Stimulated activated CD4-positive, alpha-beta T cell treated with anti-CD3 and anti-CD28 coated beads, Interleukin-1b, Interleukin-23, amount 100 ng/mL, for 1 hour (primary cell): ENCODE measurements at places on chromosomes 6 and 20.

DNA sequence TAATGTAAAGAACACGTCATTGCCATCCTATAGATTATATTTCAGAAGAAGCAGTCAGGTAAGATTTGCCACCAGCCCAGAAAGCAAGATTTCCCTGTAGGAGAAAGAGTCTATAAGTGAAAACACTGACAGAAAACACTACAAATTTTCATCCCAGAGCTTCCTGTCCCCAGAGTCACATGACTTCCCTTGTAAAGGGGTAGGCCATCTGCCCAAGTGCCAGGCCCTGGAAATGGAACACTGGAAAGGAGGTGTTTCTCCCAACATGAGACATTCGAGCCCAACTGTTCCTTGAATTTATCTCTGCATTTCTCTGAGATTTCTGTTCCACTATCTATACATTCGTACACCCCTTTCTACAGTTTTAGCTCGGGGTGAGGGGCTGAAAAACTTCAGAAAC lies 46.9 kb downstream of the RAMACL start:
- no peak for DNase-seq

DNA sequence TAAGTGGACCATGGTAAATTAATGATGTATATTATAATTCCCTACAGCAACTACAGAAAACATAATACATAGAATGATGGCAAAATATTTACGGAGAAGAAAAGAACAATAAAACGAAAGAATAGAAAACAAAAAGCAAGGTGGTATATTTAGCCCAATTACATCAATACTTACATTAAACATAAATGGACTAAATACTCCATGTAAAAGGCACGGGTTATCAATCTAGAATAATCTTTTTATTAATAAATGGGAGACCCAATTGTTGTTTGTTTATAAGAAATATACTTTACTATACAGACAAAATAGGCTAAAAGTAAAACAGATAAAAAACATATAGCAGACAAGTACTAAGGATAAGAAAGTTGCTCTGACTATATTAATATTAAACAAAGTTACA lies 137.2 kb downstream of the TASP1 start:
- no peak for DNase-seq

DNA sequence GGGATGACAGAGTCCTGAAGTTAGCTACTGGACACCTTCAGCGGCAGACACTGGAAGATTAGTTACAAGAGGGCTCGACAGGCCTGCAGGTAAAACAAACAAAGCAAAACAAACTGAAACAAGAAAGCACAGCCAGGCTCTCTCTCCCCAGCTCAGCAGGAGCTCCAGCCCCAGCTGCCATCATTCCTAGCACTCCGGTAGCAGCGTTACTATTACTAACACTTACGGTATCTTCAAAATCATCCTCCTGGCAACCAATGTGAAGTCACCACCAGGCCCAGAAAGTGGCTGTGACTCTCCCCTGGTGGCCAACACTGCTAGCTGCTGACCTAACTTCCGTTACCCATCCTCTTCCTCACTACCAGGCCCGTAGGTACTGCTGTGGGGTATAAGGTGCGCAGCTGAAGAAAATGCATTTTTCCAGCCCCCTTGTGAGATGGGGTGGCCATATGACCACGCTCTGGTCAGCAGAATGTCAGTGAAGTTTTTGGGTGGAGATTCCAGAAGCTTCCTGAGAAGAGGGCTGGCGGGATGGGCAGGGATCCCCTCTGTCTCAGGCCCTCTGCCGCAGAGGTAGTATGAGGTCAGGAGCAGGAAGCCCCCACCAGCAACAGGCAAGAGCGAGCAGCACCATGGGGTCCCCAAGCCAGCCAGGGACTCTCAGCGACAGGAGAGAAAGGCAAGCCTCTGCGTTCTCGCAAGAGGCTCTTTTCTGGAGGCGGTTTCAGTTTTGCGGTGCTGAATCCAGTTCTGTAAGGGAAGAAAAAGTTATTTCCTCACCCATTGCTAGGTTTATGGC lies 37.4 kb upstream of the TBXT start:
- no peak for DNase-seq

DNA sequence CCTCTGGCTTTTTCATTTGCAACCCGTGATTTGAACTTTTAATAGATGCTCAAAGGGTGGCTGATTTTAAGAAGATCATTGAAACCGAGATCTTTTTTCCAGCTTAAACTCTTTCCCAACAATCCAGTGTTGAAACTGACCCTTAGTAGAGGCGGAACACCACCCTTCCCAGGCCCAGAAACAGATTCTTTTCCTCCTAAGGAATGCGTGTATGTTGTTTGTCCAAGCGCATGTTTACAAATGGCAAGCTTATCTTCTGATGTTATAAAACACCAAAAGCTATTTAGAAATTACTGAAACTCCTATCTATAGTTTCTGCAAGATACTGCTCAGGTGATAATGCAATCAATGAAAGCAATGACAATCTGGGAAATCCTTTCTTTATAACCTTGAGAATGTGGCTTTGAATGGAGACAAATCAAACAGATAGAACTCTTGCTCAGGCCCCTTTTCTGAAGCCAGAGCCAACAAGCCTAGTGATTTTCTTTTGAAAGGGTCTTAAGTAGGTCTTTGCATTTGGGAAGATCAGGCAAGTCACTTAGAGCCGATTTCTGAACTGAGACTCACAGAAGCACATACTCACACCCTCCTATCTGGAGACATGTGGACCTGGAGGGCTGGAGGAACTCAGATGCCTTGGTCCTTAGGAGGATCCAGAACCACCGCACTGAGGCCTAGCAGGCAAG lies 9.1 kb downstream of the BANF2 start:
- no peak for DNase-seq

DNA sequence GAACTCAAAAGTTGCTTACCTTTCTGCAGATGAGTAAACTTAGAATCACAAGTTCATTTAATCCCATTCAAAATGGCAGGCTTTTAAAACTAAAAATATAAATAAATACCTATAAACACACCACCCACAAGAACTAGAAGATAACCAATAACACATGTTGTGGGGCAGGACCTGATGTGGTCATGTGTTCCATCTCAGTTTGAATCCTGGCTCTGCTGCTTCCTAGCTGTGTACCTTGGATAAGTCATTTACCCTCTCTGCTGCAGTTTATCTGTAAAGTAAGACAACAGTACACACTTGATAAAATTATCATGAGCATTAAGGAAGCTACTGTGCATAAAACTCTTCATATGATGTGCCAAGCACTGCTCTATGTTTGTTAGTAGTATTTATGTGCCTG lies 22.0 kb downstream of the TRIM27 start:
- no peak for DNase-seq

DNA sequence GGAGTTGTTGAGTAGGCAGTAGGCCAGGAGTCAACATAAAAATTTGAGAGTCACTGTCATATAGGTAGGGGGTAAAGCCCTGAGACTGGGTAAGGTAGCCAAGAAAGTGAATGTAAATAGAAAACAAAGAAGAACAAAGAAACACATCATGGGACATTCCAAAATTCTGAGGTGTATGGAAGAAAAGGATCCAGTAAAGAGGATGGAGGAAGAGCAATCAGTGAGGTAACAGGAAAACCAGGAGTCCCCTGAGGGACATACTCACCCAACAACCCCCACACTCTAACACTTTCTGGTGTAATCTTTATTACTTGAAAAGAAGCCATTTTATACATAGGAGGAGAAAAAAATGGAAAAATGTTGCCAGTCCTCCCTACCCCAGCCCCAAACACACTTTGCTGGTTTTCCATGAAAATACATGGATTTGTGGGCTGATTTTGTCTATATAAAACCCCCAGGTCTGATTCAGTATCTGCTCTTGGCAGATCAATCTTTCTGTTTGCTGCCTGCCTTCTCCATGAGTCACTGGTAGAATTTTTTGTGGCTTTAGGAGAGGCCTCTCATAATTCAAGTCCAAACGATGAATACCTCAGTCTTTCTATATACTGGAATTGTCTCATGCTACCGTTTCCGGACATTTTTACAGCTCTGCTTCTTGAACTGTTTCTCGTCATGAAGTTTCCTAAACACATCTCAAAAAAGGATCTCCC lies 271.4 kb upstream of the MAN1A1 start:
- no peak for DNase-seq

GRCh38 chr6:157488058-157488457 lies 107.1 kb downstream of the ZDHHC14 start:
- no peak for DNase-seq

DNA sequence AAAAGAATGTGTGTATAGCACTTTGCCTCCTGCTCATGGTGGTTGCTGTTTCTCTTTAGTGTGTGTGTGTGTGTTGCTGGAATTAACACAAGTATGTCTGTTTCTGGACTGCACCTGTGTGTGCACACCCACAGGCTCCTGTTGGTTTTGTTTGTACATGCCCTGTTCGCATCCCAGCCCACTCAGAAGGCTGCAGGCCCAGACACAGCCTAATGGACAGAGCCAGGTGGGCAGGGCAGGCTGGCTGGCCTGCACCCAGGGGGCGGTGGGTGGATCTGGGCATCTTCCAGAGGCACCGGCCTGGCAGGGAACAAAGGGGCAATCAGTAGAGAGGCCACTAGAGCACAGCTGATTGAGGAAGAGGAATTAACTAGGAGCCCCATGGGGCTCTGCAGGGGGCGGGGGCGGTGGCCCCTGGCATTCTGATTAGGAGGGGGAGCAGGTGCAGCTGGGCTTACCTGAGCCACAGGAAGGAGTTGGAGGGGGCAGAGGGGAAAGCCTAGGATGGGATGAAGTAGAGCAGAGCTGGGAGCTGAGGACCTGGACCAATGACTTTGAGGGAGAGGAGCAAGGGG lies 21.9 kb downstream of the CD40 start:
- DNase-seq: no peak

- no peak for DNase-seq
Observed at GRCh38 chr6:144809969-144810368, 524.8 kb downstream of the UTRN start.

- no peak for DNase-seq
Observed at GRCh38 chr6:73657201-73657600, 3.4 kb upstream of the SLC17A5 start.
